Kidney tubule cell (primary cell): ENCODE measurements at places on chromosomes 16 and 17.
A peak's percentile ranks its signal among the peaks of the same experiment; 100 is the strongest.

- DNase-seq, result peak; percentile 64
Measured at GRCh38 chr17:15966879-15967248, 21.9 kb downstream of the ADORA2B start.

- peak; percentile 34 for DNase-seq
Measured at GRCh38 chr17:62797959-62798358, 10.2 kb downstream of the MARCHF10 start.

- no peak for DNase-seq
Measured at GRCh38 chr17:33981711-33982601, 273.1 kb upstream of the CCL2 start.

GRCh38 chr16:56450275-56450985 is 702 bp downstream of the NUDT21 start:
- no peak for DNase-seq

DNA sequence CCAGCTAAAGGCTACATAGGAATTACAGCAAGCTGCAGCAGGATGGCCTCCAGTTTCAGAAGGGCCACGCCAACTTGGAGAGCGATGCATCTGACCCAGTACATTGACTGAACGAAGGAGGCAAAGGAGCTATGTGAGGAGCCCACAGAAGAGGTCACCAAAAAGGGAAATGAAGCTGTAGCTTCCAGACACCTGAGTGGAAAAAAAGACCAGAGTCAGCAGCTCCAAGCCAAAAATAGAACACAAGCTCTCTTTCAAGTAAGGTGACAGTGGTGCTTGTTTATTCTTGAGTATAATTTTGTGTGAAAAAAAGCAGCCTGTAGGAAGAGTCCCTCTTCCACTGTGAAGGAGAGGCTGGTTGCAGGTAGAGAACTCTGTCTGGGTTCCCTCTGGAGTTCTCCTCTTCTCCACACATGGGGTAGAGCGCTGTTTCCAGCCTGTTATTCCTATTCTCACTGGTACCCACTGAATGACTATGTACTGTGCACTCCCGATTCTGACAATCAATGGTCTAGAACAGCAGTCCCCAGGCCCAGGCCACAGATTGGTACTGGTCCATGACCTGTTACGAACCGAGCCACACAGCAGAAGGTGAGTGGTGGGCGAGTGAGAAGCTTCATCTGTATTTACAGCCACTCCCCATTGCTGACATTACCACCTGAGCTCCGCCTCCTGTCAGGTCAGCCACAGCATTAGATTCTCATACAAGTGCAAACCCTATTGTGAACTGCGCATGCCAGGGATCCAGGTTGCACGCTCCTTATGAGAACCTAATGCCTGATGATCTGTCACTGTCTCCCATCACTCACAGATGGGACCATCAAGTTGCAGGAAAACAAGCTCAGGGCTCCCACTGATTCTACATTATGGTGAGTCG is 15.1 kb downstream of the CCL4 start:
- no peak for DNase-seq

GRCh38 chr16:81429045-81429521 is 15.5 kb upstream of the CMIP start:
- peak; percentile 35 for DNase-seq
